ENCODE measurements at places on chromosomes 5 and 9.

DNA sequence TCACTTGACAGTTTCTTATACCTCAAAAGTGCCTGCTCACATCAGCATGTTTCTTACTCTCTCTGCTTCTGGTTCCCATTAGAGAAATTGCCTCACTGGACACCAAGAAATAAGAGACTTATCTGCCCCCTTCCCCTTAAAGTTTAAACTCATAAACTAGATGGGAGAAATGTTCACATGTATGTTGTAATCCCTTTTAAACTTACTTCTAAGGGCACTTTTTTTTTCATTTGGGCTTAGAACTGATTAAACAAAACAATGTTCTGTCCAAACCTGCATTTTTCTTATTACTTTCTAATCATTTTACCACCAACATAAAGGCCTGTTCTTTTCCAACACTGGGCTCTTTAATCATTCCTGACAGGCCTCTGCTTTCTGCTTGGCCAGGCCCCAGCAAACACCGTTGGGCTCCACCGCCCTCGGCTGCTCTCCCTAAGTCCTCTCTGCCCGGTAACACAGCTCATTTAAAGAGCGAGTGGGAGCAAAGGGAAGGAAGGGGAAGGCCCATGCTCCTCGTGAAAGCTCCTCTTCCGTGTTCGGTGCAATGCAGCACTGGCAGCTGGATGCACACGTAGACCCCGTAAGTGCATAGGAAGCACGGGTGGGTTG lies 53.4 kb downstream of the ROR2 start:
- DNase-seq = no peak

GRCh38 chr9:96758845-96759673 lies 18.8 kb downstream of the ZNF510 start:
- no peak for DNase-seq

DNA sequence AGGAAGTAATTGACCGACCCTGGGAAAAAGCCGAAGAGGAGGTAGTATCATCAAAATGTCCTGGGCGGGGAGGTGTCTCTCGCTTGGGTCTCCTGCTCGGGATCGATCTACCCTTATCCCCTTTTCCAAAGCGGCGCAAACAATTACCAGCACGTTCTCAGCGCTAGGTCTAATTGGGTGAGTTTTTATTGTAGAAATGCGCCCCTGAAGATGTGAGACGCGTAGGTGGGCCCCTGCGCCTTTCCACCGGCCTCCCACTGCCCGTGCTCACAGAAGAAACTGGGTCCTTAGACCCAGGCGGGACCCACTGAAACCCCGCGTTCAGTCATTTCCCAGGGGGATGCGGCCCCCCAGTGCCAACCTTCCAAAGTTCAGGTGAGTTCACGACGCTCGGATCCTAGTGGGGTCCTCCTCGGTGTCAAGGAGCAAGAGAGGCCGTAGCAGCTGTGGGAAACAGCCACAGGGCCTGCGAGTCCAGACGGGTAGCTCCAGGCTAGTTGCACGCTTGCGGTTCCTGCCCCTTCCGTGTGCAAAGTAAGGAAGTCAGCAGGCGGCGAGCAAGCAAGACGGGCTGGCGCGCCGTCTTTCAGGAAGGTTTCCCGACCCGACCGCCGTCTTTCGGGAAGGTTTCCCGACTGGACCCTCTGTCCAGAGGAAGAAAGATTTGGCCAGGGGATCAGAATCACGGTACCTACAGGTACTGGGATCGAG lies 1.5 kb downstream of the SMIM32 start:
- no peak for DNase-seq

- DNase-seq = no peak
Observed at GRCh38 chr9:137162505-137163364, 7.1 kb downstream of the LRRC26 start.

DNA sequence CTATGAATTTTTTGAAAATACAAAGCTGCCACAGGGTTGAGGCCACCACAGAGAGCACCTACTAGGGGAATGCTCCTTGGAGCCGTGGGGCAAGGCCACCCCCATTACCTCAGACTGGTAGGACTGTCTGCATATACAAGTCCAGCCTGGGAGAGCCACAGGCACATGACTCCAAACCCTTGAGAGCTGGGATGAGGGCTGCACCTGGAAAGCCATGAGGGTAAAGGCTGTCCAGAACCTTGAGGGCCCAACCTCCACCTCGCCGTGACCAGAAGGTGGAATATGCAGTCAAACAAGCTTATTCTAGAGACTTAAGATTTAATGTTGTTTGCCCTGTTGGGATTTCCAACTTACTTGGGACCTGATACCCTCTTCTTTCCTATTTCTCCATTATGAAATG lies 69.5 kb upstream of the TSLP start:
- DNase-seq = no peak

GRCh38 chr9:91812191-91812590 lies 137.8 kb downstream of the ROR2 start:
- no peak for DNase-seq

Measured in effector memory CD4-positive, alpha-beta T cell (primary cell).